H9 (cell line): ENCODE measurements at places on chromosomes 2 and 18. TPM values are rescaled to one million over a fixed set of nuclear protein-coding genes. Genes with fewer than 3 reads are reported as not detected.
A peak's percentile ranks its signal among the peaks of the same experiment; 100 is the strongest.

GRCh38 chr2:180604077-180604476 is 376.3 kb upstream of the UBE2E3 start:
- no peaks in the 10 kb centered on the region for H3K27me3 ChIP-seq
- H3K4me1 ChIP-seq: no peaks in the 10 kb centered on the region
- no peak overlapping the region for H3K27ac ChIP-seq
- H3K36me3 ChIP-seq: no peaks in the 10 kb centered on the region
- DNase-seq: no peak

DNA sequence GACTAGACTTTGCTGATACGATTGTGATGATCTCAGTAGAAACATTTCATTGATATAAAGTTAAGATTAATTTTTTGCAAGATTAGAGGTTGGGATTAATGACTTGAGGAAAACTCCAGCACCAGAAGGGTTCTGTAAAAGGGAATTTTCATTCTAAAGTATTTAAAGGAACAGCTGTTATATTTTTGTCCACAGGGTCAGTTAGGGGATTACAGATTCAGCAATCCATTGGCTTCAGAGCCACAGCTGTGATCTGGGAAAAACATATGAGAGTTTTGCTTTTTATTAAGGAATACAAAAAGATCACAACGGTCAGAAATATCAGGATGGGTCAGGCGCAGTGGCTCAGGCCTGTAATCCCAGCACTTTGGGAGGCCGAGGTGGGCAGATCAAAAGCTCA is 19.6 kb upstream of the REV1 start:
- no peak overlapping the region for H3K4me3 ChIP-seq
- no peaks in the 10 kb centered on the region for H3K36me3 ChIP-seq
- no peak for DNase-seq
- H3K4me1 ChIP-seq: no peaks in the 10 kb centered on the region

DNA sequence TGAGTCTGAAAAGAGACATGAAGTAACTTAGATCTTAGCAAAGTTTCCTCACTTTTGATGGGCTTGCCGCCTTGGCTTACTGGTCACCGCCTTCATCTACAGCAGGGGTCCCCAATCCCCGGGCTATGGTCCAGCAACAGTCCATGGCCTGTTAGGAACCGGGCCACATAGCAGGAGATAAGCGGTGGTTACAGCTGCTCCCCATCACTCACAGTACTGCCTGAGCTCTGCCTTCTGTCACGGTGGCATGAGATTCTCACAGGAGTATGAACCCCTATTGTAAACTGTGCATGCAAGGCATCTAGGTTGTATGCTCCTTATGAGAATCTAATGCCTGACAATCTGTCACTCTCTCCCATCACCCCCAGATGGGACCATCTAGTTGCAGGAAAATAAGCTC is 72.9 kb downstream of the BIN1 start:
- no peak for DNase-seq
- no peaks in the 10 kb centered on the region for H3K4me1 ChIP-seq
- H3K36me3 ChIP-seq: no peaks in the 10 kb centered on the region
- H3K27ac ChIP-seq: no peak overlapping the region
- H3K4me3 ChIP-seq: no peak overlapping the region
- no peaks in the 10 kb centered on the region for H3K27me3 ChIP-seq

DNA sequence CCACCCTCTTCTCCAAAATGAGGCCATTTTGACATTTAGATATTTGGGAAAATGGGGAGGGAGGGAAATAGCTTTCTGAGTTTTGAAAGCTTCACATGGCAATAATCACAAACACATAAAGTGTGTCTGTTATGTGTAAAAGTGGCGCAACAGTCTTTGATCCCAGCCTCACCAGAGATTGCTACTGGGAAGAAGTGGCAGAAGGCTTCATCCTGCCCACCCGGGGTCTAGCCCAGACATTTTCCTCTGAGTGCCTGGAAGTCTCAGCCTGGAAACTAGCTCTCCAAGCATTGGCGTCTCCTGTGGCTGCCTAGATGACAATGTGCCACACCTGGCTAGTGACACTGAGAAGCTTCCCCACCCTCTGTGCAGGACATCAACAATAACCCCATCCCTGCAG is 1.7 kb upstream of the LBH start:
- H3K27me3 ChIP-seq: peaks cover 6% of the 10 kb centered on the region; the same call in 1 of the 2 replicates
- H3K36me3 ChIP-seq: peaks cover 5% of the 10 kb centered on the region
- DNase-seq: no peak
- peak overlapping the region; percentile 15; the same call in 1 of the 2 replicates for H3K4me3 ChIP-seq
- no peak overlapping the region for H3K27ac ChIP-seq

- H3K27me3 ChIP-seq: no peaks in the 10 kb centered on the region
- H3K4me3 ChIP-seq: no peak overlapping the region; the same call in 2 of the 3 replicates
- H3K27ac ChIP-seq: no peak overlapping the region
- peaks cover under 1% of the 10 kb centered on the region; the same call in 1 of the 3 replicates for H3K36me3 ChIP-seq
- no peak for DNase-seq
- H3K4me1 ChIP-seq: peaks cover 3% of the 10 kb centered on the region
These were observed 942.3 kb downstream of the CPS1 start for GRCh38 chr2:211498551-211499205.

DNA sequence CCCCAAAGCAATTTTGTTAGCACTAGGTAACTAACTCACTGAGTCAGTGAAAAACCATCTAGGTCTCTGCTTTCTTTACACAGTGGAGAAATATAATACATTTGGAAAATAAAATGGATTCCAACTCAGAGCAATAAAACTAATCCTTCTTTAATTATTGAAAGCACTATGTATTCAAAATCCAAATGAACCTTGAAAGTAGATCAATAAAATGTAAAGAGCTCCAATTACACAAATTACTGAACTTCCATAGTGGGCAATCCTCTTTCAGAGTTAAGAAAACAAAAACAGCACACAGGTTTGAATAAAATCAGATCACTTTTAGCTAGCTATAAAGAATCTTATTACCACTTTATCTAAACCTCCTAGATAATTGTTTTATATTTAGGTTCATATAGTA is 208.1 kb downstream of the NR4A2 start:
- no peaks in the 10 kb centered on the region for H3K27me3 ChIP-seq
- H3K4me3 ChIP-seq: no peak overlapping the region
- H3K27ac ChIP-seq: no peak overlapping the region
- peaks cover 30% of the 10 kb centered on the region for H3K36me3 ChIP-seq
- H3K4me1 ChIP-seq: peaks cover 3% of the 10 kb centered on the region; the same call in 1 of the 2 replicates

DNA sequence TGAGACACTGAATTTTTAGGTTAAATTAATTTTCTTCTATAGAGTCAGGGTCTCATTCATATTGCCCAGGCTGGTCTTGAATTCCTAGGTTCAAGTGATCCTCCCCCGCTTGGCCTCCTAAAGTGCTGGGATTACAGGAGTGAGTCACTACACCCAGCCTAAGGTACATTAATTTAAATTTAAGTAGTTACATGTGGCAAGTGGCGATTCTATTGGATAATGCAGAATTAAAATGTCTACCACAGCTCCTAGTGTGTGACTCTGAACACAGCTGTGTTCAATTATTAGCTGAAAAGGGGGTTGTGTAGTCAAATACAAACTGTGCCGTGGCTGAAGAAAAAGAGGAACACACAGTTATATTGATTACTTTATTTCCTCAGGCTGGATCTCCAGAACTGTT is 2.2 kb upstream of the CAD start:
- no peak overlapping the region for H3K27ac ChIP-seq
- peaks cover 4% of the 10 kb centered on the region; the same call in 1 of the 2 replicates for H3K4me1 ChIP-seq
- H3K27me3 ChIP-seq: no peaks in the 10 kb centered on the region
- no peak for DNase-seq
- no peak overlapping the region for H3K4me3 ChIP-seq
- peaks cover 46% of the 10 kb centered on the region for H3K36me3 ChIP-seq

DNA sequence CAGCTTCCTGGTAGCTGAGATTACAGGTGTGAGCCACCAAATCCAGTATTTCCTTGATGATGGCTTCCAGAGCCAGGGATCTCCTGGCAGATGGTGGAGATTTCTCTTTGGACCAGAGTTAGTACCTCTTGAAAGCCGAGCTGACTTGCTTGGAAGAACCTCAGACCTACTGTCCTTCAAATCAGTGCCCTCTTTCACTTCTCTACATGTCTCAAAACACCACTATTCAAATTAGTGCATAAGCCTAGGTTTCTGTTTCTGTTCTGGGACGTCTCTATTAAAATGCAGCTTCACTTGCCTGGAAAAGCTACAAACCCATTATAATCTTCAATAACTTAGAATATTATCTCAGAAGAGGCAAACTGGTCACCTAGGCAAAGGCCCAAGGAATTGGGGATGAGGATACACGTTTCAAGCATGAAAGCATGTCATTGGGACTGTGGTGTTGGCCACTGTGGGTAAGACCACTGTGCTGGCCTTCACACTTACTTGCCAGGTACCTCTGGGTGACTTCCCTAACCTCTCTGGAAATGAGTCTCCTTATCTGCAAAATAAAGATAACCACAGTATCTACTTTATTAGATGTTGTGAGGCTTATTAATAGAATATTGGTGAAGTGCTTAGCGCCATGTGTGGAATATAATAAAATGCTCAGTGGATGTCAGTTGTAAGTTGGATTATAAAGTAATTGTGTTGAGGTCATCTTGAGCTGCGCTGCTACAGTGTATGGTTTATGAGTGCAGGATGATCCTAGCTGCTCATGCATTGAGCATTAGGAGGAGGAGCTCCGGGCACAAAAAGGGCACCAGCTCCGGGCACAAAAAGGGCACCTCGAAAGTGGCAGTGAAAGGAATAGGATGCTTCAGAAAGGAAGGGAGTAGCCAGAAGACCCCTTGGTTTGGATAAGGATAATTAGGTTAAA is 84.5 kb downstream of the DOCK10 start:
- H3K27ac ChIP-seq: no peak overlapping the region
- H3K4me1 ChIP-seq: no peaks in the 10 kb centered on the region
- DNase-seq: no peak
- no peaks in the 10 kb centered on the region for H3K27me3 ChIP-seq

- DNase-seq: no peak
- no peak overlapping the region for H3K27ac ChIP-seq
- H3K4me1 ChIP-seq: no peaks in the 10 kb centered on the region; the same call in 1 of the 2 replicates
- peaks cover under 1% of the 10 kb centered on the region; the same call in 1 of the 2 replicates for H3K27me3 ChIP-seq
- H3K36me3 ChIP-seq: no peaks in the 10 kb centered on the region
- H3K4me3 ChIP-seq: no peak overlapping the region
These were observed 73.1 kb upstream of the RBMS1 start for GRCh38 chr2:160566717-160567116.

DNA sequence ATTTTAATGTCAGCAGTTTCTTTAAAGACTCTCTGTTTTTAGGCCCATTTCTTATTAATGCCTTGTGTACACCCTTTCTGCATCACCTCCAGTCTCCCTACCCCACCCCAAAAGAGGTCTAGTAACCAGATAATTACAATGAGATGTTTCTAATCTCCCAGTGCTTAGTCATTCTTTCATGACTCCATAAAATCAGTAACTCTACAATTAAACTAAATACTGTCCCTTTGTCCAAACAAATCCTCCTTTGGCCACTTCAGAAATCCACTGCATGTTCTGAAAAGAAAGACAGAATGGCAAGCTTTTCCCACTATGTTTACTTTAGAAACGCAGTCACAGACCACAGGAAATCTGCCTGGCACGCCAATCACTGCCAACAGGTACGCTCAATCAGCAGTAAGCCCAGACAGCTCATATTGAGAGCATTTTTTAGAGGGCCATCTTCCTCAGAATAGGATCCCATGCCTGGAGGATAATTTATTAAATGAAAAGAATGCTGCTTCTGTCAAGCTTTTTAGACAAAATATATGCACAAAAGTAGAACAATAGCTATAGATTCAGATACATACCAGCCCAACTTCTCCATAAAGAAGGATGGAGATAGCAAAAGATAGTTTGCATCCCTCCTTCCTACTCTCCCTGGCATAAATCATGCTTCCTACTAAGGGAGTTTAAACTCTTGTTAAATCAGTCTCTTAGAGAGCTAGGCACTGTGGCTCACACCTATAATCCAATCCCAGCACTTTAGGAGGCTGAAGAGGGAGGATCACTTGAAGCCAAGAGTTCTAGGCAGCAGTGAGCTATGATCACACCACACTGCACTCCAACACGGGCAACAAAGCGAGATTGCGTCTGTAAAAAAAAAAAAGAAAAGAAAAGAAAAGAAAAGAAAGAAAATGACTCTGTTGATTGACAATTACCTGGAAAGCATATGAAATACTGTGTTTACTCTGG is 14.6 kb downstream of the CLASP1 start:
- H3K36me3 ChIP-seq: peaks cover 26% of the 10 kb centered on the region
- DNase-seq: no peak
- H3K27me3 ChIP-seq: no peaks in the 10 kb centered on the region
- H3K4me3 ChIP-seq: no peak overlapping the region
- H3K4me1 ChIP-seq: no peaks in the 10 kb centered on the region

DNA sequence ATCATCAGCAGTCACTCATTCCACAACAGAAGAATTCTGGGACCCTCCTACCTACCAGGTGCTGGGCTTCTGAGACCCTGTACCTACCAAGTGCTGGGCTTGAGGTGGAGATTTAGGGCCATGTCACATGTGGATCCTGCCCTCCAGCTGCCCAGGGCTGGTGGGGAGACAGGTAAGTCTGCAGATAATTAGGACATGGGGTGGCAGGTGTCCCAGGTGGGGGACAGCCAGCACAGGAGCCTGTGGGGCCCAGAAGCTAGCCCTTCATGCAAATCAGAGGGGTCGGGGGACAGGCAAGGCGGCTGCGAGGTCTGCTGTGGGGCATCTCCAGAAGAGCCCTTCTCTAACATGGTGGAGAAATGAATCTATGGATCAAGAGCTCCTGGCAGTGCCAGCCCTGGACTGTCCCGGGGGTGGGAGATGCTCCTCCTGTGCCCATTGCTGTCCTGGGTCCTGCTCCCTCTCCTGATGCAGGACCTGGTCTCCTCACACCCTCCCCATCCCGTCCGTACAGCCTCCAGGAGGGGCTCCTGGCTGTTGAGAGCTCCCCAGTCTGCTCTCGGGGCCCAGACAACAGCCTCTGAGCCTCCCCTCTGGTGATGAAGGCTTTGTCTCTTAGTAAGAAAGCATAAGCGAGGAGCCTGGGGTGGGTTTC is 106.3 kb upstream of the GLI2 start:
- H3K4me1 ChIP-seq: no peaks in the 10 kb centered on the region
- no peaks in the 10 kb centered on the region for H3K27me3 ChIP-seq
- no peaks in the 10 kb centered on the region for H3K36me3 ChIP-seq
- DNase-seq: no peak
- no peak overlapping the region for H3K27ac ChIP-seq

Gene ANKRD30B
- not detected in 2 replicates for total RNA-seq

Gene RNF103
- total RNA-seq: 6.8 and 7.1 TPM in 2 replicates

Gene ABCB11
- total RNA-seq: 0.04 TPM in 1 of 2 replicates, not detected in the other

Gene RNF25
- total RNA-seq: 35.3 and 40.7 TPM in 2 replicates

Gene ZBTB7C
- total RNA-seq: 0.33 and 0.39 TPM in 2 replicates

Gene ERFE
- total RNA-seq: 2.0 and 2.1 TPM in 2 replicates
